NCI-H187 (cell line): ENCODE measurements at places on chromosomes 1 and 21.
A peak's percentile ranks its signal among the peaks of the same experiment; 100 is the strongest.

- DNase-seq = no peak
Measured at GRCh38 chr1:3292051-3292722, 162.3 kb upstream of the ARHGEF16 start.

DNA sequence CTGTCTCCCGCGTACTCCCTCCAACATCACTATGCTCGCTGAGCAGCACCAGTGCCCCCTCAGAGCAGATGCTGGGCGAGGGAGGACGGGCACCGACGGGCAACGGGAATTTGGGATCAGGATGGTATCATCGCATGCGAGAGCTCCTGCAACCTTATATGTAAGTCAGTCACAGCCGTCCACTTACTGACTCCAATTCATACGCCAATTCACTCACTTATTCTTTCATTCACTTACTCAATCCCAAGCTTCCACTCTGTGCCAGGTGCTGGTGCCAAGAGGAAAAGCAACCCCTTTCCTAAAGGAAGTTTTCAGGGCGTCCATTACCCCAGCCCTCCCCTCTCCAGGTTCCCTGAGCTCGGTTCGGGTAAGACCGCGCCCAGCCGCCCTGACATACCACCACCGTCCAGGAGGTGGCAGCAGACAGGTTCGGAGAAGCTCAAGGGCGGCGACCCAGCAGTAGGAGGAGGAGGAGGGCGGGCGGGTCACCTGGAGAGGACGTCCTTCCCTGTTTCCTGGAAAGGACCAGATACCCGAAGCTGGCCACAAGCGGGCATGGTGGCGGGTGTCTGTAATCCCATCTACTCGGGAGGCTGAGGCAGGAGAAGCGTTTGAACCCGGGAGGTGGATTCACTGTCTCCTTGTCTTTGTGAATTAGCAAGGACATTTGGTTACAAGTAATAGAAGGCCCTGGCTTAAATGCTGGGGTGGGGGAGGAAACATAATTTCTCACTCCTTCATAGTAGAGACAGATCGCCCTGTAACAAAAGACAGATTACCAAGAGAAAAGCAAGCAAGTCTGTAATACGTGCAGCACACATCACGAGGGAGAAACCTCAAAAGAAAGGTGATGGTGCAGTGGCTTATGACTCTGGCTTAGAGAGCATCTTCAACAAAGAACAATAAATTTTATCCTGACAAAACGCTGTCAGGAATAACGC is 7.6 kb upstream of the IL22RA1 start:
- DNase-seq = peak; percentile 83

DNA sequence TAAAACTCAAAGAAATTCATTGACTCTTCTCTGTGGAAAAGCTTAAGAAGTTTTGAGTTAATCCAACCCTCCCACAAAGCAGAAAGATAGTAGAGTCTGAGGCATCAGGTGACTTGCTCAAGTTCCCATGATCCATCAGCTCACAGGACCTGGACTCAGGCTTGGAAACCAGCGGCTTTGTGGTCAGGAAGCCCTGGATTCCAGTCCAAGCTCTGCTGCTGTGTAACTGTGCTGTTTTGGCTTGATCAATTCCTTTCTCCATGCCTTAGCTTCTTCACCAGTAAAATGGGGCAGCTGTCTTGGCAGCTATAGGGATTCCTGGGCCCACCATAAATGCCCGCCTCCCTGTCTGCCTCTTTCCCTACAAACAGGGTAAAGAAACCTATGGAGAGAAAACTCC is 180.2 kb downstream of the HIVEP3 start:
- no peak for DNase-seq

- no peak for DNase-seq
Measured at GRCh38 chr1:167542109-167543032, 11.2 kb downstream of the CREG1 start.

DNA sequence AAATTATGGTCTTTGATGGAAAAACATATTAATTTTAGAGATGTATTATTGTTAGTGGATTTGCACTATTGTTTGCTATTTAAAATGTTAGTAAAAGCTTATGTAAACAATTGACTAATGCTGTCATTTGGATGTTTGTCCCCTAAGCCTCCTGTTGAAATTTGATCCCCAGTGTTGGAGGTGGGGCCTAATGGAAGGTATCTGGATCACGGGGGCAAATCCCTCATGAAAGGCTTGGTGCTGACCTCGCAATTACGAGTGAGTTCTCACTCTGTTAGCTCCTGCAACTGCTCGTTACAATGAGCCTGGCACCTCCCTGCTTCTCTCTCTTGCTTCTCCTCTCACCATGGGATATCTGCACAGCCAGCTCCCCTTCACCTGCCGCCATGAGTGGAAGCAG is 14.3 kb downstream of the TMEM35B start:
- no peak for DNase-seq

GRCh38 chr21:17779496-17779895 is 39.7 kb downstream of the C21orf91 start:
- no peak for DNase-seq
